ENCODE measurements at places on chromosomes 3 and 15.

DNA sequence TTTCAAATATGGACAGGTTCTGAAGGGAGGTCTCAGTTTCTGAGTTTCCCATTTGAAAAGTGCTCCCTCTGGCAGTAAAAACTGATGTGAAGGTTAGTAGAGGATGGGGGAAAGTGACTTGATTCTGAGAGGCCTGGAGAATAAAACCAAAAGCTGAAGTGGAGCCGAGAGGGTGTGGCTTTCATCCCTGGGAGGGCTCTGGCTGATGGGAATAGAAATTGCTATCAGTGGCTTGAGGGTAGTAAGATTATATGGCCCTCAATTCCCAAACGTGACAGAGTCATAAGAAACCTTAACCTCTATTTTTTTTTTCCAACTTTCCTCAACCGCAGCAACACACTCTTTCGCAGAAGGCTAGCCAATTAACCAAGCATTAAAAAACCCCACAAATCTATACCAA is 185.9 kb downstream of the MEIS2 start:
- ATAC-seq = no peak

GRCh38 chr3:99646107-99646435 is 7.7 kb downstream of the COL8A1 start:
- ATAC-seq = no peak

DNA sequence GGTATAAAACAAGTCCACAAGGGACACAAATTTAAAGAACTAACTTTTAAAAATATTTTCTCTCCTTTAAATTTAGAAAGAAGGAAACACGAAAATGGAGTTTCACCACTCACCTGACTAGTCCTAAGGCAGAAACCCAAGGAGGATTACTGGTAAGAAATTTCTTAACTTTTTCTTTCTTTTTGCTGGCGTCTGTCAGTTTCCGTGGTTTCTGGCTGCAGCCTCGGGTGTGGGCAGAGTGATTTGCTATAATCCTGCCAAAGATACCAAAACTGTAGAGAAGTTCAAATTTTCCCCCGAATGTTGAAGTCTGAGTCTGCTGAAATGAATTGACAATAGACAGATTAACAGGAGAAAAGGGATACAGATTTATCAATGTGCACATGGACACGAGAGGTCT is 843.6 kb upstream of the ALCAM start:
- no peak for ATAC-seq

- peak; percentile 95 for ATAC-seq
Measured at GRCh38 chr3:12719984-12720898, 38.8 kb downstream of the TMEM40 start.

DNA sequence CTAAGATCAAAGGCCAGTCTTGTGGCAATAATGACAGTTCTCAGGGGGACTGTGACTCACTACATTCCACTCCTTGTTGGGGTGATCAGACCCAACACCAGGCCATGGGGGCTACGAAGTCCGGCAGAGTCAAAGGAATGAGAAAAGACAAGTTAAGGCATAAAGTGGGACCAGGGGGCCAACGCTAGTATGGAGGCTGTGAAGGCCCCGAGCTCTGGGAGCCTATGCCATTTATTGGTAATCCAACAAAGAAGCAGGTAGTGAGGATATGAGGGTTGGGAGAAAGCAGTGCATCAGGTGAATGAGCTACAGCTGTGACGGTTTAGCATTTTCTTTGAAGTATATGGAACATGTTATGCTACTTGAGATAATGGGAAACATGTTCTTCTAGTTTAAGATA is 104.4 kb upstream of the C2CD4B start:
- ATAC-seq = no peak

DNA sequence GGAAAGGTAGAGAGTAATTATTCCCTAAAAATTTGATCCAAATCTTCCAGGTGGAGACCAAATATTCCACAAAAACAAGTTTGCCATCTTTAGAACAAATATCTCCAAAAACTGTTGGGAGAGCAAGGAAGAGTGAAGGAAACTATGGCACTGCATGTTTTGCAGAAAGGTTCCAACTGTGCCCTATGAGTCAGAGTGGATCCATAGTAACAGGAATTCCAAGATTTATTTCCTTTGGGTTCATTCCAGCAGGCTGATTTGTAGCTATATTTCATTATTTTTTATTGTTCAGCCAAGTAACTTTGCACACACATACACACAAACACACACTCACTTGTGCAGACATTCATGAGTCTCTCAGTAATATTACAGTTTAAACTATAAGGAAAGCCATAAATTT is 459.7 kb upstream of the EPHA6 start:
- no peak for ATAC-seq

DNA sequence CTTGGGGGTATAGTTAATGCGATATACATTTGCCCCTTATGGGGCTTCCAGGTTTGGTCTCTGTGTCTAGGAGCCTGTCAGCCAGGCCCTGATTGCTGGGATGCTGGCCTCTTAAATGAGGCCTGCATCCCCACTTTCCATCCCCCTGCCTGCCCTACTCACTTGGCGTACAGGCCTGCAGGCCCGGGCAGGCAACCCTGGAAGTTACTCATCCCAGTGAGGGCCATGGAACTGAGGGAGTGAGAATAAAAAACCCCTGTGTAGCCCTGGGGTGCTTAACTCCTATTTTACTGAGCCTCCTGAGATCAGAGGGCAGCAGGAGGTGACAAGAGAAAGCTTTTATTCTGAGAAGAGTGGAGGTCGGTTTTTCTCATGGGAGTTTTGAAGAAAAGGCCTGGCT is 2.0 kb downstream of the DISP2 start:
- ATAC-seq = no peak

DNA sequence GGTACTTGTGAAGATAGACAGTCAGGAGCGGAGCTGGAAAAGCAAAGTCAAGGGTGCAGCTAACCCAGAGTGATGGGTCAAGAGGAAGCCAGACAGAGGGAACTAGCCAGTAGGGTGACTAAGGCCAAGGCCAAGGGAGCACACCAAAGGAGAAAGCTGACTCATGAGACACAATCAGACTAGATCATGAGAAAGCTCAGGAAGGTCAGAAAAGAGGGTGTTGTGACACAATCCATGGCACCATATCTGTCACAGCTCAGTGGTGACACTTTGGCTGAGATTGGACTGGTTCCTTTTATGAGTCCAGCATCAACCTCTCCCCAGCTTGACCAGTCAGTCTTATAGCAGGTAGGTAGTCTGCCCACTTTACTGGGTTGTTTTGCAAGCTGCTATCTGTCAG is 22.2 kb downstream of the P2RY1 start:
- no peak for ATAC-seq

DNA sequence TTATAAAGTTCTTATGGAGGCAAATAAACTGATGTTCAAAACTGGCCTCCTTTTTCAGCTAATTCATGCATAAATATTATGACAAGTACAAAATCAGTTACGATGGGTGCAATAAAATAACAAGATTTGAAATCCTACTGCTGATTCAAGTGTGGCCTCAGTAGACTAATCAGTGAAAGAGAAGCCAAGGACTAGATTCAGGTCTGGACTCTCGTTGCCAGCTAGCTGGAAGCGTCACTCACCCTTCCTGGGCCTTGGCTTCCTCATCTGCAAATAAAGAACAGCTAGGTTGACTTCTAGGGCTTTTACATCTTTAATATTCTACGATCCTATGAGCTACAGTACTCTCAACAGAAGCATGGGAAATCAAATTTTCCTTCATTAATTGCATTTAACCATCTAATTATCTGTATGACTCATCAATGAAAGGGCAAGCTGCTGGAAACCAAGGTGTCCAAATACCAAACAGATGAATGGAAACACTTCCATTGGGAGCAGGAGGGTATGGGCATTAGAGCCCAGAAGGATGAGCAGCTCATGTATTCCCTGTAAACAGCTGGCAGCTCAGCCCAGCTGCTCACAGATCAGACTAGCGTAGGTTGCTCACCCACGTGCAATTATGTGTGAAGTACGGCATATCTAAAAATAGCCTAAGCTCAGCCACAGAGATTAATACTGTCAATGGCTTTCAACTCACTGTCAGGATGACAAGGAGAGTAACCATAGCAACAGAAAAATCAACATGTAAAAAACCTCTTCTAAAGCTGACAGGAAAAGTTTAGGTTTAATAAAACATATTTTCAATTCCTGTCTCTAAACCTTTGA is 294.8 kb downstream of the PLCL2 start:
- ATAC-seq = peak; percentile 27

DNA sequence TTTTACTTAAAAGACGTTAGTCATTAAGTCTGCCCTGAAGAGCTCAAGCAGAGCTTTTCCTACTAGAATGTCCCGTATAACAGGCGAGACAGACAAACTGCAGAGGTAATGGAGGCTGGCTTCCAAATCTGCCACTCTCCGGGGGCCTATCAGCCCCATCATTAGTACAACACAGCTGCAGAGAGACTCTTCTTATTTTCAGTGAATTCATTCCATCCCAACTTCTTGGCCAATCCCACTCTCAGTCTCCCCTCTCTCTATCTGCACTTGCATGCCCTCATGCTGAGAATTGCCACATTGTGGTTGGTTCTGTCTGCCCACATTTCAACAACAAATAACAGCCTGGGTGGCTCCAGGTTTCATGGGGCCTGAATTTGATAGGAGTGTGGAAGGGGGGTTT is 412.7 kb downstream of the ERC2 start:
- no peak for ATAC-seq

GRCh38 chr3:82743196-82743595 is 981.8 kb upstream of the GBE1 start:
- ATAC-seq = no peak

DNA sequence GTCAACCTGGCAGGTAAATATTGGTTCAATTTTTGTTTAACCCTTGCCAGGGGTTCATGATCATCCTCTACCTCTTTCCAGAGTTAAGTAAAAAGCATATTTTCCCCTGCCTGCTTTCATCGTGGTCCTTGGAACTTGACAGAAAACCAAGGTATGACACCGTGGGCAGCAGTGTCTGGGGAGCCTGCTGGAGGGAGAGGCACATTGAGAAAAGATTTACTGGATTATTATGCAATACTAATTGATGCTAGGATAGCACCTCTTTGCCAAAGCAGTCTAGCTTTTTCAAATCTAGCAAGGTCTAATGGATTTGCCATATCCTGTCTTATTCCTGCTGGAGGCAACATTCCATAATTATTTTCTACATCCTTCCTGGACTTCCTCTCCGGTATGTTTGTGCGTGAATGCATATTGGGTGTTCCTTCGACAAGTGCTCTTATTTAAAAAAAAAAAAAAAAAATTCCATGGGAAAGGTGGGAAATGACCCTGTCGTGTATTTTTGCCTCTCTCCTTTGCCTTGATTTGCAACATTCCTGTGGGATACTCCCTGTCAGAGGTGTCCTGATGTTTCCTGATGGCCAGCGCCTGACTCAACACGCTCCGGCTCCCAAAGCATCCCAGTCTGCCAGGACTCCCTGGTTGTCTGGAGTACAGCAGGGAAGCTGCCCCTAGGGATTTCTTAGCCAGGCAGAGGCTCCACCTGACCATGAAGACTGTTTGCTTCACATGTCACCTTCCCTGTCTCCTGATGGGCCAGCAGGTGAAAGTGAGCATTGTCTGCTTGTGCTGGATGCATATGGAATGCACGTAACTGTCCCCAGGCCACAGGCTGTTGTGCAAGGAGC is 6.3 kb downstream of the BHLHE40 start:
- ATAC-seq = peak; percentile 9

- ATAC-seq = no peak
Measured at GRCh38 chr3:149441642-149442041, 32.9 kb upstream of the TM4SF4 start.

DNA sequence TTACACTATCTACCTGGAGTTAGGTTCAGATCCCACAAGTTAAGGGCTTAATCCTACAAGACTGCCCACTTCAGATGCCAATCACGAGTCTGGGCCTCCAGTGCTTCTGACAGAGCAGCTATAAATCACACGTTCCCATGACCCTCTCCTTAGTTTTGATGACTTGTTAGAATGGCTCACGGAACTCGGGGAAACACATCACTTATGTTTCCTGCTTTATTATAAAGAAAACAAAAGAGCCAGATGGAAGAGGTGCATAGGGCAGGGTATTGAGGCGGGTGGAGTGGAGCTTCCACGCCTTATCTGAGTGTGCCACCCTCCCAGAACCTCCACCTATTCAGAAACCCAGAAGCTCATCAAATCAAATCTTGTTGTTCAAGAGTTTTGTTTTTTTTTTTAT is 170.8 kb downstream of the MOBP start:
- ATAC-seq = no peak

DNA sequence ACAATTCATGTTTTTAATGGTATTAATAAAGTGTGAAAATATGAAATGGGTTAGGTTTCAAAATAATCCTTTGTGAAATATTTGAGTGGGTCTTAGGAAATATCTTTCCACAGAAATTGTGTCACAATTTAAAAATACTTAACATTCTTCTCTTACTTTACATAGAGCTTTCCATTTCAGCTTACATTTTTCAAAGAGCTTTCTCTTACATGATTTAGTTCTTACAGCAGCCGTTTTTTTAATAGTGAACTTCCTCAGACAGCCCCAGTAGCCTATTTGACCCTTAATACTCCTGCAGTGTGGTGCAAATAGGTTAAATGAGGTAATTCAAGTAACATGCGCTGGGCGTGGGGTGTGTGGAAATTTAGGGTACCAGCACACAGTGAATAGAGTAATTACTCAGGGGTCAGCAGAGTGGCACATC is 21.8 kb downstream of the P2RY12 start:
- ATAC-seq = no peak

- peak; percentile 82 for ATAC-seq
Measured at GRCh38 chr15:91867581-91868026, 14.1 kb downstream of the SLCO3A1 start.

DNA sequence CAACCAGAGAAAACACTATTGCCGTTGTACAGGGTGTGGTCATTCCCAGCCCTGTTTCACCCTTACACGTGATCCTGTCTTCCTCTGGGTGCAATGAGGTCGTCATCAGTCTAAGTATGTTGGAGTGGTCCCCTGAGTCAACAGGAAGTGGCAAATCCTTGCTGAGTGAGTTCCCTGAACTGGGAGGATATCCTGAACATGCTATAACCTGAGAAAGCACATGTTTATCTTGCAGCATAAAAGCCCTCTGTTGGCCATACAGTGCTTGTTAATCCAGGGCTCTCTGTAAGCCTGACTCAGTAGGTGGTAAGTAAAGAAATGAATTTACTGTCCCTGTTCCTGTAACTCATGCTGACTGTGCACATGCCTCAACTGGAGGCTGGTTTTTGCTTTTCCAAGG is 477.8 kb upstream of the RGMA start:
- ATAC-seq = no peak

GRCh38 chr3:175988401-175988800 is 1129.3 kb downstream of the NAALADL2 start:
- ATAC-seq = no peak

GRCh38 chr15:80059786-80060355 is 395 bp downstream of the ZFAND6 start:
- peak; percentile 49 for ATAC-seq

DNA sequence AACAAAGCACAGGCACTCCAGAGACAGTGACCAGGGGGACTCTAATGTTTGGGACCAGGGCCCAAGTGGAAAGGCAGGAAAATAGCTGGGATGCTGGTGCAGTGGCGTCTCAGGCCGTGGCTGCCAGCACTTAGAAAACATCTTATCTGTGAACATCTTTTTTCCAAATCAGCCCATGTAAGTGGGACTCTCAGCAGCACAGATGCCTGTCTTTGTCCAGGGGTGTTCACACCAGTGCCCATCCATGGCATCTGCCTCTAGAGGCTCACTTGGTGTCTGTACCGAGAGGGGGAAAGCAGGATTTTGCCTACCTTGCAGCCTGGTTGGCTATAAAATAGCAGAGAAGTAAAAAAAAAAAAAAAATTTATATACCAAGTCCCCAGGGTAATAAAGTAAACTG is 26.7 kb downstream of the SLC12A8 start:
- ATAC-seq = peak; percentile 56

GRCh38 chr3:129001806-129002572 is 885 bp downstream of the EFCC1 start:
- ATAC-seq = peak; percentile 34
